ENCODE measurements at places on chromosomes 3 and 15.
A peak's percentile ranks its signal among the peaks of the same experiment; 100 is the strongest.

DNA sequence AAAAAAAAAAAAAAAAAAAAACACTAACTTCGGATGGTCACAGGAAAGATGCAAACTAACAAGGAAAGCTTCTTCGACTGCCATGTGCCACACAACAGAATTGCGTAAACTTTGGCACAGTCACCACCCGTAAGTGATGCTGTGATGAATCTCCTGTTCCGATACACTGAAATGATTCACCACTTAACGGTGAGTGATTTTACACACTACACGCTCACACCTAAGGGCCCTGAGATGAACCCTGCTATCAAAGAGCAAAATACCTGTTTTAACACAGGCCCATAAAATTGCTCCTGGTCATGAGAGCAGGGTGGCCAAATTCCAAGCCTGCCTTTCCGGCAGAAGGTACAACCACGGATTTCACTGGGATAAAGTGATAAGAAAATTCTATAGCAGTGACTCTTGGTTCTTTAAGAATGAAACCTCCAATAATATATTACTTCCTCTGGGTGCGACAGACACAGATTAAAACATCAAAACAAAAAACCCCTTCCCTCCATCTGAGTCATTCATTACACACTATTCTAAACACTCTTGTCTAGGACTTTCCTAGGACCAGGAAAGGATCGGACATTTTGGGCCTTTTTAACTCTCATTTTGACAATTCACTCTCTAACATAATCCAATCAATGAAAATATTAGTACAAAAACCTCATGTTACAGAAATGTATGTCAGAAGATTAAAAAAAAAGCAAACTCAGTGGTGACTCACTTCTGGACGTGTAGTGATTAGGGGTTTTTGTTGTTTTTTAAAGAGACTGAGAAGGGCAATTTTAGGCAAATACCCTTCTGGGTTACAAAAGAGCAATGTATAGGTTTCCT, 28.3 kb downstream of the LRIG1 start:
- DNase-seq, result no peak

DNA sequence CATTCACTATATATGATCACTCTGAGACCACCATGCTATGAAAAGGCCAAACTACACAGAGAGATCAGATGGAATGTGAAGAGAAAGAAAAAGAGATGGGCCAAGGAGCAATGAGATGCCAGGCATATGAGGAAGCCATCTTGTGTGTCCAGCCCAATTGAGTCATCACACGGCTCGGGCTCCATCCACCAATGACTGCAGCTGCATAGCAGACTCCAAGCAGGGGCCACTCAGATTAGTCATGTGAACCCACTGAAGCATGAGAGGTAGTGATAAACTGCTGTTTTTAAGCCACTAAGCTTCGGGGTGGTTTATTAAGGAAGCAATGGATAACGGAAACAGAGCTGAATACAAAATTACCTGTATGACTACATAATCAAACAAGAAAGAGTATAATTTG, 185.9 kb downstream of the SUCLG2 start:
- DNase-seq, result no peak

- DNase-seq, result no peak
Observed at GRCh38 chr3:56999547-56999946, 60.9 kb upstream of the SPATA12 start.

DNA sequence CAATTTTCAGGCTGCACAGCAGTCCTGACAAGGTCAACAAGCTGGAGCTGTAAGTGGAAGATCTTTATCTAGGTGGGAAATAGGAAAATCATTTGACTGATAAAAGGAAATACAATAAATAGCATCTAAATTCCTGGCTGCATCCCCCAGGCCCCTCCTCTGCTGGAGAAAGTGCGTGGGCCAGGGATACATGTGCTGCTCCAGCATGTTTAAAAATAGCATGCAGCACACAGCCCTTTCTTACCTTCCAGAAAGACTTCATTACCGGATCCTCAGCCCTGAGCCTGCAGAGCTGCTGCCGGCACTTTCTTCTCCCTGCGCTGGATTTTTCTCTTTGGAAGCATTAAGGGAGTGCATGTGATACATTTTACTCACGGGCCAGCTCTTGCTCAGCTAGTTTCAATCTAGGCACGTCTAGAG, 77.3 kb downstream of the HMG20A start:
- peak; percentile 76 for DNase-seq

- DNase-seq, result no peak
Observed at GRCh38 chr3:40850861-40851260, 326.1 kb downstream of the ZNF621 start.

- DNase-seq, result no peak
Observed at GRCh38 chr3:115072265-115073021, 74.6 kb downstream of the ZBTB20 start.

DNA sequence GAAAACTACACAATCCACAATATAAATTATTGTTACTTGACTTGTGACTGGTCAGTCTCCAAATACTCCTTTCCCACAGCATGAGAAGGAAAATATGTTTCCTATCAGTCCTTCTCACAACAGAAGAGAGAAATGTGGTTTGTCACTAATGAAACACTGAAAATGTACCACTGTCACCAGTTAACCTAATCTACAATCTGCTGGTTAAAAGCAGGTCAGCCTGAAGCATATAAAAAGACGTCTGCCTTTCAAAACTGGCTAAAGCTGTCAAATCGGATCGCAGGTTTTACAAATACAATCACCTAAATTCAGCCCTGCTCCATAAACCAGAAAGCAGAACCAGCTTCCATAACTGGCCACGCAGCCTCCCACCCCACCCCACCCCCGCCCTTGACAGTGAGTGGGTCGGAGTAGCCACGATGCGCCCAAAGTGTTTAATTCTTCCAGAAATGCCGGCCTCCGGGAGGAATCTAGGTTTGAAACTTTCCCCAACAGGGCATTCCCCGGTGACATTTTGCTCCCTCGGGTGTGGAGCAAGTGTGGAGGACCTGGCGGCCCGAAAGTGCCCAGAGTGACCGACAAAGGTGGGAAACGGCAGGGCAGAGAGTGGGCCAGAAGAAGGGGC, 682 bp downstream of the ETFA start:
- DNase-seq, result no peak

- DNase-seq, result no peak
Observed at GRCh38 chr3:101379658-101380376, 59.4 kb upstream of the IMPG2 start.

DNA sequence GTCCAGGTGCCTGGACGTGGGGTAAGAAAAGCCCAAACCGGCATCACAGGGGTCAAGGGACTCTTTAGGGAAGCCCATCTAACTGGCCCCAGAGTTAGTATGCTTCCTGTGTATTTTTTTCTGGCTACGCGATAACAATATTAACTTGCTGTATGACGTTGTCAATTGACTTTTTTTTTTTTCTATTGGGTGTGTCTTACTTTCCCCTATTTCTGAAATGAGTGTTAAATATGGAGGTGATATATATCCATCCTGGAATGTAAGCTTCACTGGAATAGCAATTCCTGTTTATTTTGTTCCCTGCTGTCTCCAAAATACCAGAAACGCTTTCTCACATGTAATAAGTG, 598 bp upstream of the GMNC start:
- DNase-seq, result no peak

- no peak for DNase-seq
Observed at GRCh38 chr15:81825136-81825535, 220.7 kb downstream of the MEX3B start.

GRCh38 chr3:72628065-72628464, 220.2 kb downstream of the SHQ1 start:
- no peak for DNase-seq

- no peak for DNase-seq
Observed at GRCh38 chr3:123353227-123353849, 95.6 kb downstream of the ADCY5 start.

DNA sequence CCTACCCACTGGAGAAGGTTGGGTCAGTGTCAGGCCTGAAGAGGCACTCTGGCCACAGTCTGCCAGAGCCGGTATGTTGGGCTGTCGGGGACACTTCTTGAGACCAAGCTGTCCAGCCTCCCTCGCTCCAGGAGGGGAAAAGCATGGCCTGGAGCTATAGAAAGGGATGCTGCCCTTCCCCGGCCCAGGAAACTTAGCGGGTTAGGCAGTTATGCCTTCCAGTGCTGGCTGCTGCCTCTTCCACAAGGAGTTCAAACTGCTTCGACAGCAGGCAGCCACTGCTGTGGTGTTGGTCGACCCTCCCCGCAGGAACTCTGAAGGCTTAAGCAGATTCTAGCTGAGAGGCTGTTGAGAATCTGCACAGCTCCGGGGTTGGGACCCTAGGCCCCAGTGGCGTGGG, 819.4 kb downstream of the DIPK2A start:
- DNase-seq, result no peak

DNA sequence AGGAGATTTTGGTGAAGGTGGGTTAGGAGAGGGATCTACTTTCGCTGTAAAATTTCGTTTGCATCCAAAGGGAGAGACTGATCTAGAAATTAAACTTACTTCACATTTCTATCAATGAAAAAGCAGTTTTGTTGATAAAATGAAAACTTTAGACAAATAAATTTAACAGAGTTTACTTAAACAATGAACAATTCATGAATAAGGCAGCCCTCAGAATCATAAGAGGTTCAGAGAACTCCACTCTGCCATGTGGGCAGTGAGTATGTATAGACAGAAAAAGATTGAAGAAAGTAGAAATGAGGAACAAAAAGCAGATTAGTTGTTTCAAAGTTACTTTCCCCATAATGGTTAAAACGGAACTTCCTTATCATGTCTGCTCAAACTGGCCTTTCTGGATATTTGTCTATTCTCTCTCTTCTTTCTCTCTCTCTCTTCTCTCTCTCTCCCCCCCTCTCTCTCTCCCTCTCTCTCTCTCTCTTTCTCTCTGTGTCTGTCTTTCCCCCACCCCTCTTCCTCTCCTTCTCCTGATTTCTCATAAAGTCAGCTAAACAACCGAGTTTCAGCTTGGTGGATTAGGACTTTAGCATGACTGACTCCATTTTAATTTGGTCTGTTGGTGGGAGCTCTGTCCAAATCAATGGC, 248.9 kb downstream of the TJP1 start:
- DNase-seq, result no peak

DNA sequence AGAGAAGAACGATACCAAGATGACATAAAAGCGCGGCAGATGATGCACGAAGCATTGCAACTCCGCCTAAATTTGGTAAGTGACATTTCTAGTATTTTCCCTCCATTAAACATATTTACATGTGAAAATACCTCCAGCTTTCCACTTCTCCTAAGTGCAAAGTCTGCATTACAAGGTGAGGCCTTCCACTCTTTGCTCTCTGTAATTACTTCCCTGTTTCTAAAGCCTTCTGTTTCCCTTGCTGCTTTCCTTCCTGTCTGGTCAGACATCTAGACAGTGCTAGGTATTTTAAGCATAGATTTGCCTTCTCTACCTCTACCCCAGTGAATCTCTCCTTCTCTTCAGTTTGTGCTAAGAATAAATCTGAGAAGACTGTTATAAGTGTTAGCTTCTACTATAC, 1.9 kb downstream of the P2RY12 start:
- DNase-seq, result no peak

DNA sequence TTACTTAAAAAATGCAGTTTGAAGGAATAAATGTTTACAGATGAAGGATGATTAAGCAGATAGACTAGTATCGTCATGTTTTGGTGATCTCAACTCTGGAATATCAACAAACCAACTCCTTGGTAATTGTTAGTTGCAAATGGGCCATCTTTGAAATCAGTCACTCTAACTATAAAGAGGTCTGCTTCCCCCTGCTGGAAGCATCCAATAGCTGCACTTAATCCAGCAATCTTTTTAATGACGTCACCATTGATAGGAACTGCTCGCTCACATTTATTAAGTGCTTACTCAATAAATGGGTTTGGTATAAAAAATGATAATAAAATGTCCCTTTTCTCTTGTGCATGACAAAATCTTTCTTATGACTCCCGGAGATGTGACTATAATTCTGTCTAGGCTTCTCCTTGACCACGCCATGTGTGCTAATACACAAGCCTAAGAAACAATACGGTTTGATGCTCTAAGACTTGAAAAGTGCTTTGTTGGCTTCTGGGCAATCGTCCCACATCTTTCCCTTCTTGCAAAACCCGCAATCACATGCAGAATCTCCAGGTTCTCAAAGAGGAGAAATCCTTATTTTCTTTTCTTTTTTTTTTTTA, 227.6 kb upstream of the POU1F1 start:
- no peak for DNase-seq

- no peak for DNase-seq
Observed at GRCh38 chr15:50126072-50126471, 7.0 kb upstream of the ATP8B4 start.

DNA sequence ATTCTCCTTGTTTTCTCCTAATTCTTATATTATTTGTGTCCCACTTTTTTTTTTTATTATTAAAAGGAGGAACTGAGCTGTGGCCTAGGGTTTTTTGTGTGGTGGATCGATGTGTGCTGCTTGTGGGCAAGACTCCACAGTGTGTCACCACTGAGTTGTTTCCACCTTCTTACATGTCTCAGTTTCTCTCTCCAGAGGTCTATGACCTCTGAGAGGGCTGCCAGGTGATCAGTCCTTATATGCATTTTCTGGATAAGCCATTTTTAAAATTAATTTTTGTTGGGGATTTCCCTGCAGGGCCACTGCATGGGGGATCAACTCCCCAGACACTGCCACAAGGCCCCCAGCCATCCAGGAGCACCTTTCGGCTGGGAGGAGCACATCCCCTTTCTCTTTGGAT, 27.8 kb downstream of the IQCF6 start:
- DNase-seq, result no peak

- no peak for DNase-seq
Observed at GRCh38 chr15:75109736-75110130, 86.3 kb downstream of the PPCDC start.

GRCh38 chr15:89531796-89532537, 35.6 kb upstream of the RHCG start:
- no peak for DNase-seq

GRCh38 chr3:143145906-143146305, 26.3 kb downstream of the CHST2 start:
- DNase-seq, result no peak

- DNase-seq, result no peak
Observed at GRCh38 chr3:187016639-187017345, 86.5 kb downstream of the ST6GAL1 start.

DNA sequence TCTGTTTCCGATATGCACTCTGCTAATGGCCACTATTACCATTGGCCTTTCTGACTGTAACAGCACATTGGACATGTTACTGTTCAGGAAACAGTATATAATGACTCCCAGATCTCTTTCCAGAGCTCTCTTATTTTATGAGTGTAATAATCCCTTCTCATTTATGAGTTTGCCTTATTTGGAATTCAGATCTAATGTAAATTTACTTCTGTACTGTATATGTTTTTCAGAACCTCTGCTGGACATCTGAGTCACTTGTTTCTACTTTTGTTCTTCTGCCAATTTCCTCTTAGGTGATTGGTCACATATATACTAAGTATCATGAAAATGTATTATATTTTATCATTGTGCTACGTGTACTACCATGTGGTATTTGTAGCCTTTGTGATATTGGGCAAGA, 30.5 kb downstream of the RSRC1 start:
- no peak for DNase-seq

GRCh38 chr3:185847506-185847905, 22.7 kb upstream of the IGF2BP2 start:
- no peak for DNase-seq

- DNase-seq, result no peak
Observed at GRCh38 chr15:74960286-74960685, 3.7 kb upstream of the RPP25 start.

- peak; percentile 77 for DNase-seq
Observed at GRCh38 chr15:88649286-88649733, 10.5 kb downstream of the ISG20 start.
